ENCODE measurements at places on chromosomes 12 and 14.

- no peak for DNase-seq
Observed at GRCh38 chr14:75434138-75434889, 6.5 kb downstream of the JDP2 start.

- no peak for DNase-seq
Observed at GRCh38 chr14:59009967-59010366, 178.5 kb upstream of the DAAM1 start.

DNA sequence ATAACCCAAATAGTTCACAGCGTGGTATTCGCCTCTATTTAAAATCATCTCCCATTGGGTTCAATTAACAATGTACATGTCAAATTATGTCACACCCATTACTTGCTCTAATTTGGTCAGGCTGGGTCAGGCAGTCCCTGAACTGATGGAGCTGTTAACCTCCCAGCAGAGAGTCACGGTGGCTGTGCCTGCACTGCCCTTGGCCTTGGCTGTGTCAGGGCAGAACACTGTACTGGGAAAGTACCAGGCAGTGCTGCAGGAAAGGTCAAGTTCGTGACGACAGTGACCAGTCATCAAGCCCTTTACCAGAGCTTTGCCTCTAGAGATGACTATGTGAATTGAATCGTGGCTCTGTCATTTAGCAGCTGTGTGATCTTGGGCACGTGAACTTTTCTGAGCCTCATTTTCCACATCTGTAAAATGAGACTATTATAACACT lies 100.0 kb downstream of the ARF6 start:
- DNase-seq = no peak

- no peak for DNase-seq
Observed at GRCh38 chr14:101379842-101380241, 181.5 kb upstream of the DIO3 start.

- no peak for DNase-seq
Observed at GRCh38 chr14:28361486-28361885, 405.1 kb upstream of the FOXG1 start.

Data from endodermal cell (in vitro differentiated cells).